ENCODE measurements at places on chromosomes 6 and 20. TPM values are rescaled to one million over a fixed set of nuclear protein-coding genes. Genes with fewer than 3 reads are reported as not detected.

- no peak for DNase-seq
Measured at GRCh38 chr6:137749696-137750211, 117.3 kb upstream of the TNFAIP3 start.

- no peak for DNase-seq
Measured at GRCh38 chr6:156517088-156517487, 260.1 kb upstream of the ARID1B start.

GRCh38 chr20:58765780-58766179, 73.2 kb downstream of the NPEPL1 start:
- no peak for DNase-seq

DNA sequence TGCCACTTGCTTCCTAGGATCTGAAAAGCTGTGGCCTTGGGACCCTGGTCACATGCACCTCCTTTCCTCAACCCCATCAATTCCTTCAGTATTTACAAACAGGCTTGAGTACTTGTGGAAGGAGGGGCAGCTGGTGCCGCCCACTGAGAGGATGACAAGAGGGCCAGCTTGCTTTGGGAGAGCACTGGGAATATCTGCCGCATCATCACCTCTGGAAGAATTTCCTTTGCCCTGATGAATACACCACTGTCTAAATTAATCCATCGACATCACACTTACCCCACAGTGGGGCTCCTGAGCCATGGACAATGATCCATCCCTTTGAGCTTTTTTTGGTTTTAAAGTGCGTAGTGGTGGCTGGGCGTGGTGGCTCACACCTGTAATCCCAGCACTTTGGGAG, 25.9 kb downstream of the TBC1D20 start:
- DNase-seq: no peak

DNA sequence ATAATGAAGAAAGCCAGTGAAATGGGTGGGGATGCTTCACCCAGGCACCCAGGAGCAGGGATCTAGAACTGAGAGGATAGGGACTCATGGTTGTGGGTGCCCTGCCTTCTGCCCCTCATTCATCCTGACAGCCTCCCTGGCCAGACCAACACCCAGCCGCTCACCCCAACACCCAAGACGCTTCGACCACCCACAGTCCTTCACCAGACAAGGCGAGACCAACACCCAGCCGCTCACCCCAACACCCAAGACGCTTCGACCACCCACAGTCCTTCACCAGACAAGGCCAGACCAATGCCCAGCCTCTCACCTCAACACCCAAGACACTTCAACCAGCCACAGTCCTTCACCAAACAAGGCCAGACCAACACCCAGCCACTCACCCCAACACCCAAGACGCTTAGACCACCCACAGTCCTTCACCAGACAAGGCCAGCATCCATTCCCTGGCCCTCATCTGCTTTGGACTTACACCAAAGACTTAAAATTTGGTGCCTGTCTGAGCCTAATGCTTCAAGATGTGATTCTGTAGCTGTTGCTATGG, 131.5 kb downstream of the ANKRD60 start:
- no peak for DNase-seq

DNA sequence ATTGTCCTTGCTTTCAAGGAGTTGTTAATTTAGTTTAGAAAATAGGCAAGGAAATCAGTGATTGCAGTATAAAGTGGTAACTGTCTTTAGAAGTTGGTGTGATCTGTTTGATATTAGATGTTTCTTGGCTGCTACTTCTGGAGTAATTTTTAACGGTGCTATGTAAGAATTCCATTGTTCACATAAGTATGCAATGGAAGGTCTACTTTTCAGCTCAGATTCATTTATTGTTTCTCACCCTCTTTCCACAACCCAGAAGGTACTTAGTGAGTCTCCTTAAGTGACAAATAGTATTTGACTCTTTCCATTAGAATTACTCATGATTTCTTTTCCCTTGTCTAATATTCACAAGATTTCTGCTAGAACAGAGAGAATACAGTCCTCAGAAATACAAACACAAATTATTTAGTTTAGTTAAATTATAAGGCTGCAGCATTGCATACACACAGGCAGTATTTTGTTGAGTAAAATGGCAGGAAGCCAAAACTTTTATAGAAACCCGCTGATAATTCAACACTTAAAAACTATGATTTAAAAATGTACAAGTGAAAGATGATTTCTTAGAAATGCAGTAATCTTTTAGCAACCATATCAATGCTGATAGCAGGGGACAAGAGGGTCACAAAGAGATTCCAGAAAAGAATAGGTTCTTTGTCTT, 554.3 kb downstream of the CD109 start:
- no peak for DNase-seq

DNA sequence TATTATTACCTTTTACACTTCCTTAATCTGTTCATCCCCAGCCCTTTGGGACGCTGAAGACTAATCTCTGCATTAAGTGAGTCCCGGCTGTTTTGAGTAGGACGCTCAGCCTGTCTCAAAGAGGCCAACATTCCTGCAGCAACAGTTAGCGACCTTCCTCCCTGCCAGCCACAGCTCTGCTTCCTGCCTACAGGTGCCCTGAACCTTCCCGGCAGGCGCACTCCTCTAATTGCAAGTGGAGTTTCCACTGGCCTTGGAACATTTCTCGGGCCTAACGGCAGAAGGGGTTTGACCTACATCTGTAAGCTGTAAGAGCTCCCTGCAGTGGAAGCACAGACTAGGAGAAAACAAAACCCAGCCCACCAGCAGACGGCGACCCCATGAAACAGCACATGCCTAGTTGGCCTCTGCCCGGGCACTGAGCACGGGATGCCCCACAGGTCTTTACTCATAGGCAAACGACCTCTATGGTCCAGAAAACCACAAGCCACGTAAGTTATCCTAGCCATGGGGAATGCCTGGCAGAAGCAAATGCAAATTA, 137.9 kb downstream of the DTNBP1 start:
- DNase-seq: no peak

- DNase-seq: no peak
Measured at GRCh38 chr6:144395014-144395413, 109.9 kb downstream of the UTRN start.

- peak; percentile 62 for DNase-seq
Measured at GRCh38 chr20:34215711-34216381, 25.4 kb upstream of the ASIP start.

GRCh38 chr6:125050663-125051318, 88.6 kb downstream of the RNF217 start:
- no peak for DNase-seq

- DNase-seq: no peak
Measured at GRCh38 chr6:95648636-95649035, 71.3 kb downstream of the MANEA start.

- no peak for DNase-seq
Measured at GRCh38 chr6:145863366-145863765, 48.8 kb upstream of the FBXO30 start.

DNA sequence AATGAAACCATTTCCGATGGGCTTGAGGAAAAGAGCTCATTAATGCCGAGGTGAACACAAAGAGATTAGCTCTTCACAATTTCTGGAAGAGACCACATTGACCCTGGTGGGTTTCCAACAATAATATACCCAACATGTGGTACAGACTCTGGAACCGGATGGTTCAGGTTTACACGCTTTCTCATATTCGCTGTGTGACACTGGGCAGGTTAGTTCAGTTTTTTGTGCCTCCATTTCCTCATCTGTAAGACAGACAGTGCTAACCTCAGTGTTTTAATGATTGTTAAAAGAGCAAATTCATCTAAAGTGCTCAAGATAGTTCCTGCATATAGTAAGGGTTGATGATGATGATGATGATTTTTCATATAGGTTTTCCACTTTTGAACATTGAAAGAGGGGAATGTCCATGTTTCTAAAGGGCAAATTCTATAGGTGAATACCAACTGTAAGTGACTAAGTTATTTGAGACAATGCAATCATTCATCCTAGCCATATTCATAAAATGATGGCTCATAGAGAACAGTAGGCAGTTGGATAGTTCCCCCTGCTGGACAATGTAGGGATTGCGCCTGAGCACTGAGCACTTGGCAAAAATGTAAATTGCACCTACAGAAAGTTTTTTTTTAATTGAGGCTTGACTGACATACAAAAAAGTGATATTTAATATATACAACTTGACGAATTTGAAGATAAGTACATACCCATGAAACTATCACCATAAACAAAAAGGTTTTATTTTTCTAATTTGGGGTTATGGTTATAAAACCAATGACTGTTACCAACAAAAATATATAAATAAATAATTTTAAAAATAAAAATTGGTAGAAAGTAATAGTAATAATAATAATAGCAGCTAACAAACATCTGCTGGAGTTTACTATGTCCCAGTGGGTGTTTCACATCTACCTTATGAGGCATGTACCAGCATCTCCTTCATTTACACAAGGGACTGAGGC, 2.1 kb upstream of the PERP start:
- peak; percentile 82 for DNase-seq

DNA sequence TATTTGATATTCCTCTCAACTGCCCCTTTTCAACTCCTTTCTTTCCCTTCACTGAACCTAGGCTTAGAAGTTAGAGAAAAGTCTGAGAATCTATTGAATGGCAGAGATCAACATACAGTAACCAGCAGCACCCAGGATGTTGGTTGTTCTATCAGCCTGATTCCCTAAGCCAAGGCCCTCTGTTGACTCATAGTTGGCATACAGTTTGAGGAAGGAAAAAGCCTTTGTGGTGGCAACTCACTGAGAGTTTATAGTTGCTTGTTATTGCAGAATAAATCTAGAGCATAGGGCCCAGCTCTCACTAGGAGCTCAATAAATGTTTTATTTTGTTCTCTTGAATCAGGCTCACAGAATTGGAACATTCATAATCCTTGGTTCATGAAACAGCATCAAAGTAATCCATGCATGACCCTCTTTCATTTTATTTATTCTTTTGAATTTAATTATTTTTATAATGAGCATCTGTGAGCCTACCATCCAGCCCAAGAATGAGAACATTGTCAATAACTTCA, 119.1 kb upstream of the ADGRF1 start:
- no peak for DNase-seq

- DNase-seq: no peak
Measured at GRCh38 chr6:11262242-11262641, 29.8 kb upstream of the NEDD9 start.

Gene ADGRG6
- total RNA-seq: 1.0 TPM

Gene CCN2
- not detected for total RNA-seq

Gene DUSP15
- not detected for total RNA-seq

Gene EYS
- not detected for total RNA-seq

Gene EGFL8
- 14.5 TPM for total RNA-seq

Measured in activated naive CD4-positive, alpha-beta T cell treated with anti-CD3 and anti-CD28 coated beads, Interleukin-2, amount 50 U/mL, for 72 hours (primary cell).